ENCODE measurements at places on chromosomes 1 and 21. TPM values are rescaled to one million over a fixed set of nuclear protein-coding genes. Genes with fewer than 3 reads are reported as not detected.

- no peak for DNase-seq
These were observed 19.5 kb downstream of the ETS2 start for GRCh38 chr21:38825269-38825668.

DNA sequence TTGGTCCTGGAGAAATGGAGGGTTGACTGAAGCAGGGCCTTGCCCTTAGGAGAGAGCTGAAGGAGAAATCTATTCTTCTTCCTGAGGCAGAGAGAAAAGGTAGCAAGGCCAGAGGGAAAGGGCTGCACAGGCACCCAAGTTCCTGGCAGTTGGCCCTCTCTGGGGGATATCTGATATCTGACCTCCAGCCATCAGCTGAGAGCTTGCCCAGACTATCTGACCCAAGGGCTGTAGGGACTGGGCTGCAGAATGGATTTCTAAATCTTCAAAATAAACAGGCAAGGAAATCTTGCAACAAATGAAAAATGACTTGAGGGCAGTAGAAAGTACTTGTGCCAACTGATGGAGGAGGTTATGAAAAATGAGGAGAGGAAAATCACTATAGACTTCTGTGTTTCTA lies 498 bp upstream of the CLCA2 start:
- no peak for DNase-seq

DNA sequence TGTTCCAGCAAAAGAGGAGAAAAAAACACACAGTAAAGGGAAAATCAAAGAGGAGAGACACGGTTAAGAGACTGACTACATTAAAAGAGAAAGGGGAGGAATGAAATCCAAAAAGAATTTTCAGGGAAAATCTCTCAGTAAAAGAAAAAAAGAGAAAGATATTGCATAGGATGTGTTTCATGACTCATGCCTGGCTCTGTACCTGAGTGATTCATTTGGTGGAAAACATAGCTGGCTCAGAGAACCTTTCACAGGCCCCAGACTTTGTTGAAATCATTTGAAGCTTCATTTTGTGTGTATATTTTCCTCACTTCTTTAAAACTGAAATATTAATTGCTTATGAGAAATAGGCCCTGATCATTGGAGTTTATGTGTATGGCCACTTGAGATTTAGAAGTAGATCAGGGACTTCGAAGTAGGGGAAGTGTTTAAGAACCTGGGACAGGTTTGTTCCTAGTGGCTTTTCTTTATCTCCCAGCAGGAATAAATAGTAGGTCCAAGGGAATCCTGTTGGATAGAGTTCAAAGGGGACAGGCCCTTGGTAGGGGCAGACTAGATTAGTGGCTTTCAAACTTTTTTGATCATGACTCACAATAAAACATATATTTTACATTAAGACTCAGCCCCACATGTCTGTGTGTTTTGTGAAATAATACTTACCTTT lies 239.1 kb upstream of the SGIP1 start:
- DNase-seq: no peak

DNA sequence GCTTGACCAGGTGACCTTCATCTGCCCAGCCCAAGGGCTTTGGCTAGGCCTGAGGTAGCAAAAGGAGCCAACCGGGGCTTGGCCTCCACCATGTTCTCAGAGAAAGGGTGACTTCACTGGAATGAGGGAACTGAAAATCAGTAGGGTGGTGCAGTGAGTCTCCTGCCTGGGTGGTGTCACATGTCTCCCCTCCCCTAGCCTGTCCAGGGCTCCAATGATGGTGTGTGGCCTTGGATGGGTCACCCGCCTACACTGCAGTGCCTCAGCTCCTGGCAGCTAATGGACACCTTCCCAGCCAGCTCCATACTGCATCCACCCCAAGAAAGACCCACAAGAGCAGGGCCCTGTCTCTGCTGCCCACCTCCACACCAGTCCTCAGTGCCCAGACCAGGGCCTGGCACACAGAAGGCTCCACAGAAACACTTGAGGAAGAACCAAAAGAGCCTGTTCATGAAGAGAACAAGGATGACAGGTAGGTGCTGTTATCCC lies 678.7 kb downstream of the MATN1 start:
- no peak for DNase-seq

The TTC13 gene
- total RNA-seq: 35.4 TPM

The GFI1 gene
- total RNA-seq: 49.6 TPM

- no peak for DNase-seq
These were observed 60.7 kb upstream of the KIF26B start for GRCh38 chr1:245094092-245094491.

The ATP5IF1 gene
- 172 TPM for total RNA-seq

The HOOK1 gene
- 8.0 TPM for total RNA-seq

- no peak for DNase-seq
These were observed 29.7 kb upstream of the RPL11 start for GRCh38 chr1:23661887-23662286.

- no peak for DNase-seq
These were observed 96.7 kb downstream of the GABPA start for GRCh38 chr21:25831300-25831960.

The FGR gene
- total RNA-seq: not detected

The SLC25A34 gene
- 1.8 TPM for total RNA-seq

GRCh38 chr1:26999440-26999987 lies 6.0 kb downstream of the TRNP1 start:
- no peak for DNase-seq

The RCSD1 gene
- 157 TPM for total RNA-seq

DNA sequence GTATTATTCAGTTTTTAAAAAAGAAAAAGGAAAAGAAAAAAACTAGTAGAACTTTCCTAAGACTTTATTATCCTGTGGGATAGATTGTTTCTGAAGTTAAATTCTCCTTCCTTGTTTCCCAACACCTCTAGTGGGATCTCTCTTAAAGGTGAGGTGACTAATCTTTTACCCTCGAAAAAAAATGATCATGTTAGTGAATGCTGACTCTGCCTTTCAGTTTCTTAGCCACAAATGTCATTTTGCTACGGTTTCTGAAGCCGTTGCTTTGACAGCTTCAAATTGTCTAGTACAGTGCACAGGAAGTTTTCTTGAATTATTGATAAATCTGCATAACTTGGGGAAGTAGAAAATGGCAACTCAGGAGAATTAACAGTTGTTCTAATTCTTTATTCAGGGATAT lies 13.0 kb upstream of the NEK7 start:
- no peak for DNase-seq

- no peak for DNase-seq
These were observed 3.9 kb upstream of the FAM78B start for GRCh38 chr1:166170726-166171125.

- no peak for DNase-seq
These were observed 43.0 kb upstream of the AK4 start for GRCh38 chr1:65104854-65105534.

- no peak for DNase-seq
These were observed 40.0 kb upstream of the CACNA1E start for GRCh38 chr1:181443231-181443853.

- no peak for DNase-seq
These were observed 104.2 kb downstream of the DUSP10 start for GRCh38 chr1:221637641-221638041.

GRCh38 chr1:20645414-20645813 lies 12.2 kb downstream of the PINK1 start:
- no peak for DNase-seq

GRCh38 chr21:14050121-14050520 lies 160.6 kb downstream of the LIPI start:
- no peak for DNase-seq

The KRTAP15-1 gene
- not detected for total RNA-seq

GRCh38 chr1:119564548-119564947 lies 57.5 kb downstream of the HSD3B1 start:
- no peak for DNase-seq

DNA sequence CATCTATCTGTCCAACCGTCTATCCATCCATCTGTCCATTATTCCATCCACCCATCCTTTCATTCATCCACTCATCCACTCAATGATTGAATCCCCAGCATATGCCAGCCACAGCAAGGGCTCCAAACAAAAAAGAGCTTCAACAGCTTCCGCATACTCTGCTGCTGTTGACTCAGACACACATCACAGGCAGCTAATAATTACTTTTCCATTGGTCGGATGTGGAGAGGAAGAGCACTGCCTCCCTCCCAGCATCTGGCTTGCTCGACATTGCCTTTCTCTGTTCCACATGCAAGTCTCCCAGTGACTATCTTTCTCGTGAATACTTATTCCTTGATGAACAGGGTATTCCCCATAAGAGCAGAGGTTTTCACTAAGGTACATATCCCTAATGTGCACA lies 176.5 kb downstream of the HIVEP3 start:
- no peak for DNase-seq

The GBP6 gene
- 0.31 TPM for total RNA-seq

The CCDC30 gene
- total RNA-seq: 2.2 TPM

- no peak for DNase-seq
These were observed 107.7 kb upstream of the TMPRSS2 start for GRCh38 chr21:41615613-41616012.

The SPRR1B gene
- not detected for total RNA-seq

GRCh38 chr21:45535341-45536081 lies 6.7 kb downstream of the SLC19A1 start:
- no peak for DNase-seq

DNA sequence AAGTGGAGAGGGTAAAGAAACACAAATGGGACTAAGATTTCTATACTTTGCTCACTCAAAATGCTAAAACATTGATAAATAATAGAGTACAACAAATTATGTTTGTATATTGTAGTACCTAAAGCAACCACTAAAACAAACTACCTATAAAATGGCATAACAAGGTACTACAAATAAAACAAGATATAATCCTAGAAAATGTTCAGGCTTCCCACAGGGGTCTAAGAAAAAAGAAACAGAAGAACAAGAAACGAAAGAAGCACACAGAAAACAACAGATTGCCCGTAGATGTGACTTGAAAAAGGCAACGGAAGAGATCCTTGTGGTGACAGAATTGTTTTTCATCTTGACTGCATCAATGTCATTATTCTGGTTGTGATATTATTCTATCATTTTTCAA lies 63.3 kb upstream of the ADGRL4 start:
- no peak for DNase-seq

DNA sequence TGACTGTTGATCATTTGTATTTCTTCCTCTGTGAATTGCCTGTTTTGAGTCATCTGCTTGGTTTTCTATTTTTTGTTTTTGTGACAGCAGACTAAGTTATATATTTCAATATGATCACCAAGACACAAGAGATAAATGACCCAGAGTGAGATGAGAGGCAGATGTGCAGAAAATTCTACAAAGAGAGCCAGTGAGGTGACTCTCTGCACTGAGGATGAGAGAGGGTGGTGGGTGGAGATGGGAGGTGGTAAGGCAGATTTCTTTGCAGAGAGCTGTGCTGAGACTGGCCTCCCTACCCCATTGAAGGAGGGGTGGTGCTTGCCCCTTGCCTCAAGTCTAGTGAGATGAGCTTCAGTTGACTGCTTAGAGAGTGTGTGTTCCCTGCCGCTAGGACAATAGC lies 17.6 kb upstream of the FCAMR start:
- DNase-seq: no peak

- DNase-seq: no peak
These were observed 18.0 kb downstream of the ZMYM1 start for GRCh38 chr1:35097224-35097623.

The C1QA gene
- total RNA-seq: not detected

The C1orf115 gene
- 0.73 TPM for total RNA-seq

The OR14K1 gene
- total RNA-seq: not detected

DNA sequence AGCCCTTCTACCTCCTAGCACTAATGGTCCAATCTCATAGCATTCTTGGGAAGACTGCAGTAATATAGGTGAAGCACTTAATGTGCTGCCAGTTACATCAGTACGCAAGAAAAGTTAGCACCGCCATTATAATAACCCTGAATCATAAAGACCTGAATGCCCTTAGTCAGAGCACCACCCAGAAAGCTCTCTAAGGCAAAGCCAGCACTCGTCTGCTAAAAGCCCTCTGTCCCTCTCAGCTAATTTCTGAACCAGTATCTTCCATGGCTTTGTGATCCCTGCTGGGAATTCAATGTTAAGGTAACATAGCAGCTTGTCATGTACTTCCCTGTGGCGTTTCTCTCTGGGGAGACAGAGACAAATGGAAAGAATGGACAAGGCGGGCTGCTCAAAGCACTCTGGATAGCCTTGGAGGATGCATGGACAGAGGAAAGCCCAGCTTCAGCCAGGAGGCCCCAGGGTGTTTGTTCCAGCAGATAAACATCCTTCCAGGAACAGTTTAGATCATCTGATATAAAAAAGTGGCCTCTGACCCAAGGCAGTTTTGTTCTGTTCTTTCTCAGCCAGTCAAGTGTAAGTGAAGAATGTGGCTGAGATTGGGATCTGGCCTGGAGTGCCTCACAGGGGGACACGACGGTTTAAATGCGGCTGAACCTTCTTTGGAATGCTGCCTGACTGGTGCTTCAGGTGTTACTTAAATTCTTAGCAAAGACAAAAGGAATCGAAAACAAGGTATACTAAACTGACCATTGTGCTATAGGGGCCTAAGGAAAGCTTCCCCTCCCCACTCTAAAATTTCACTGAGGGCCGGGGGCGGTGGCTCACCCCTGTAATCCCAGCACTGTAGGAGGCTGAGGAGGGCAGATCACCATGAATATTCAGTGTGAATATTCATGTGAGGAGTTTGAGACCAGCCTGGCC lies 58.1 kb upstream of the VTCN1 start:
- no peak for DNase-seq

- DNase-seq: no peak
These were observed 53.4 kb downstream of the CD2 start for GRCh38 chr1:116807394-116808199.

DNA sequence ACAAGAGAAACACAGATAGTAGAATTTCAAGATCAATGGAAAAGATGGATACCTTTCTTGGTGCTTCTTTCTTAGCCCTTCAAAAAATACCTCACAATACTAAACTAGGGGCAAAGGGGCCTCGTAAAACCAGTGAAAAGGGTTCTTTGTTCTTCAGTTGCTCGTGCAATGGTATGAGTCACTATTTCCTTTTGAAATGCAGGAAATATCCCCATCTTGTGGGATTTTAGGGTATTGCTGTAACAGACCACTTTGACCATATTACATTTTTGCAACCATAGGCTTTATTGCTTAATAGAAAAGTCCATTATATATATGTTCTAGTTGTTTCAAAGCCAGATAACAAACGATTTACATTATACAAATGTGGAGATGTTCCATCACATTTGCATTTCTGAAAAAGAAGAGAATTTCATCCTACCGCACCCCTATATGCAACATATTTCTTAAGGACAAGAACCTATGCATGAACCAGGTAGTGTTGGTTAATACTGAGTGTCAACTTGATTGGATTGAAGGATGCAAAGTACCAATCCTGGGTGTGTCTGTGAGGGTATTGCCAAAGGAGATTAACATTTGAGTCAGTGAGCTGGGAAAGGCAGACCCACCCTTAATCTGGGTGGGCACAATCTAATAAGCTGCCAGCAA lies 88.6 kb upstream of the PKN2 start:
- DNase-seq: peak; percentile 12

GRCh38 chr1:84997667-84998600 lies 1.0 kb upstream of the MCOLN2 start:
- no peak for DNase-seq

GRCh38 chr1:179297105-179297378 lies 3.4 kb downstream of the SOAT1 start:
- no peak for DNase-seq

DNA sequence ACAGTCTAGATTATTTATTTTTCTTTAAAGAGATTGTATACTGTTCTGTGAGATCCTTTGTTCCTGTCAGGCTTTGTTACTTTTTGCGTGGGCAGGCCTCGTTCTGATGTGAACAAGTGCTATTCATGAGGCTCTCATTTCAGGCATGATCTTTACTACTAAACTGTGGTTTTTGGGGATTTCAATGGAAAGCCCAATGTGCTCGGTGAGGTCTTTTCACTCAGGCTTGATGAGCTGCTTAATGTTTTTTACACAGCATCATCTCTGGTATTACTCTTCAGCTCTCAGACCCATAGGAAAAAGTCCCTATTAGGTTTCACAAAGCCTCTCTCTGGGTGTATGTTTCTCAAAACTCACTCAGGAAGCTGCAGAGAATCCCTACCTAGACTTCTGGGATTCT lies 419.4 kb downstream of the GPATCH2 start:
- DNase-seq: no peak

The GRIK1 gene
- total RNA-seq: not detected

The MTR gene
- total RNA-seq: 42.5 TPM
